ENCODE measurements at places on chromosomes 7 and 10.

- H3K36me3 ChIP-seq, result no peaks in the 10 kb centered on the region
- DNase-seq, result no peak
- no peak overlapping the region for H3K4me3 ChIP-seq
- no peak overlapping the region for H3K27ac ChIP-seq
These were observed 106.8 kb downstream of the ZMYND11 start for GRCh38 chr10:241966-242643.

- H3K4me1 ChIP-seq, result no peaks in the 10 kb centered on the region
- no peak overlapping the region for H3K27ac ChIP-seq
- no peak overlapping the region for H3K4me3 ChIP-seq
- H3K27me3 ChIP-seq, result no peaks in the 10 kb centered on the region
- DNase-seq, result no peak
These were observed 92.4 kb upstream of the PPP2R2D start for GRCh38 chr10:131808370-131808930.

- no peak for DNase-seq
- H3K4me3 ChIP-seq, result no peak overlapping the region
- H3K27ac ChIP-seq, result no peak overlapping the region
- no peaks in the 10 kb centered on the region for H3K4me1 ChIP-seq
These were observed 214.3 kb downstream of the NRG3 start for GRCh38 chr10:82089327-82089726.

DNA sequence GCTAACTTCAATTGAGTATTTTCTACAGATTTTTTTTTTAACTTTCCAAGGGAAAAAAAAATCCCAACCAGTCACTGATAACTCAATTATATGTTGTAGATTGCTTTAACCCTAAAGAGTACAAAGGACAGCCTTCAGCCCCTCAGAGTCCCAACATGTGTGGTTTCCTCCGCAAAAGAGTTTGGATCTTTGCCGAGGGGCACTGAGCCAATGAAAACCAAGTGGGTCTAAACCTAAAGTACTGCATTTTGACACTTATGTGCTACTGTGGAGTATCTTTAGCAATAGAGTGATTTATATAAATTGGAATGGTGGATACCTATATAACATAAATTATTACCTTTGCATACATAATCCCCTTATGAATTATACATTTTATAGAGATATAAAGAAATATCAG, 91.5 kb downstream of the SEMA3D start:
- no peaks in the 10 kb centered on the region for H3K4me1 ChIP-seq
- no peaks in the 10 kb centered on the region for H3K27me3 ChIP-seq
- H3K27ac ChIP-seq, result no peak overlapping the region
- no peaks in the 10 kb centered on the region for H3K36me3 ChIP-seq
- DNase-seq, result no peak

- DNase-seq, result no peak
- peaks cover 10% of the 10 kb centered on the region for H3K36me3 ChIP-seq
- no peaks in the 10 kb centered on the region for H3K4me1 ChIP-seq
- no peak overlapping the region for H3K4me3 ChIP-seq
These were observed 51.7 kb upstream of the PPIF start for GRCh38 chr10:79295563-79295962.

DNA sequence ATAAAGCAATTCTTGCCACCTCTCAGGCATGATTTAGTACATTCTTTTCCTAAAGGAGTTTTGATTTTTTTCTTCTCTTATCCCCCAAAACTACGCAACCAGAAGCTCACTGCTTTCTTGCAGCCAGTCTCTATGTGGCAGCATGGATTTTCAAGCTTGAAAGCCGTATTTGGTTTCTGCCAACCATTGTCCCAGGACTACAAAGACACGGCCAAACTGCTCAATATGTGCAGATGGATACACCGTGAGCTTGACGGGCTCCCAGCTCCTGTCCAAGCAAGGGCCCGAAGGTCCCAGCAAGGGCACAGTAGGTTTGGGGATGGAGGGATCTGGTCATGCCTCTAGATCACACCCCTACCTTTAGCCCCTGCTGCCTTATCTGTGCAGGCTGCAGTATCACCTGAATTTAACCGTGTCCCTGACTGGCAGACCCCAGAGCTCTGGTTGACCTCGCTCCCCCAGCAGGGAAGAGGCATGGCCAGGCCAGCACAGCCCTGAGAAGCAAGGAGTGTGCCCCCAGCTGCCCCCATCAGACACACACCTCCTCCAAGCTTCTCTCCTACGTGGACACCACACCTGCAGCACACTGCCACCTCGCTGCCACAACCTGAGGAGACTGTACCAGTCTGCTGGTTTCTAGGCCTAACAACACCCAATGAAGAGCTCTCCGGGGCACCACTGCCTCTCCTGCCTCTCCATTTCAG, 86.8 kb downstream of the COBL start:
- no peak for DNase-seq
- no peaks in the 10 kb centered on the region for H3K27me3 ChIP-seq
- no peaks in the 10 kb centered on the region for H3K36me3 ChIP-seq
- H3K4me3 ChIP-seq, result no peak overlapping the region
- no peaks in the 10 kb centered on the region for H3K4me1 ChIP-seq

DNA sequence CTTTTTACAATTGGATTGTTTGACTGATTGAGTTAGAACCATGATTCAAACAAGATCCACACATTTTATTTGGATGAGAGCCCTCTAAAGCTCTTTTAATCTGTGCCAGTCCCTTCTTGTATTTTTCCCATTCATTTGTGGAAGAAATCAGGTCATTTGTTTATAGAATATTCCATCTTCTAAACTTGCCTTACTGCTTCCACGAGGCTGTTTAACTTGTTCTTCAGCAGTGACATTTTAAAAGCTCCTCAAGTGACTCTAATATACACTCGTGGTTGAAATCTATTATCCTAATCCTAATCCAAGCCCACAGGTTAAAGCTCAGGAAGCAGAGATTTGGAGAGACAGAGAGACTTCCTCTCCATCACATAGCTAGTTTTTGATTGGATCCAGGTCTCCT, 155.4 kb upstream of the SVIL start:
- DNase-seq, result no peak
- H3K4me3 ChIP-seq, result no peak overlapping the region
- no peaks in the 10 kb centered on the region for H3K36me3 ChIP-seq
- H3K4me1 ChIP-seq, result no peaks in the 10 kb centered on the region
